Head of caudate nucleus (tissue), 42 donors: ENCODE measurements at places on chromosomes 4 and X.
A peak's percentile ranks its signal among the peaks of the same experiment; 100 is the strongest.

GRCh38 chr4:172245516-172245915 is 432.3 kb downstream of the GALNTL6 start:
- DNase-seq = no peak

DNA sequence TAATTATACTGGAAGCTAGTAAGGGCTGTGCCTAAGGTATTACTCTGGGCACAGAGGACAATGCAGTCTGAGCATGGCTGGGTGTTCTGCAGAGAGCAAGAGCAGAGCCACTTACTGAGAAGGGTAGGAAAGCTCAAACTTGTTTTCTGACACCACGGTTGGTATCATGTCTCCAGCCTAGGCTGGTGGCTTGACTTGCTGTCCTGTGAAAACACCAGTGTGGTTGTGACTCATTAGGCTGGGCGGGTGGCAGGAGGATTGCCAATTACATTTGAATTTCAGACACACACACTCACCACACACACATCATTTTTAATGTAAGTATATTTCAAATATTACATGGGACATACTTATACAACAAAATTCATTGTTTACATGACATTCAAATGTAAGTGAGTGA is 19.7 kb upstream of the MTM1 start:
- no peak for DNase-seq

- DNase-seq = no peak
Measured at GRCh38 chr4:41866799-41867677, 68.2 kb upstream of the TMEM33 start.

- DNase-seq = no peak
Measured at GRCh38 chr4:138666366-138666765, 349.2 kb upstream of the NOCT start.

DNA sequence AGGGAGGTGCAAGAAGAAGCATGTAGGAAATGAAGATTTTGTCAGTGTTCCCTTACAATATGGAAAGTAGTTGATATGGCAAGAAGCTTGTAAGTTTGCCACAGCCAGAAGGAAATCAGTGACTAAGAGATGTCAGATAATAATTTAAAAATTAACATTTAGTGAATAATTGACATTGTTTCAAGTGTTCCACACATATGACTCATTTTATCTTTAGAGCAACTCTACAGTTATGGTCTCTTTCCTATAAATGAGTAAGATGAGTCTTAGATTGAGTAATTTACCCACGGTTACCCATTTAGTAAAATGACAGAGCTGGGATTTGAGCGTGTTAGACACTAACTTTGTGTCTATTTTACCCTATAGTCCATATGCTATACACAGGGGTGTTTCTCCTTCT is 300.3 kb upstream of the IRS4 start:
- no peak for DNase-seq

- peak; percentile 29 for DNase-seq
Measured at GRCh38 chr4:84498935-84499623, at the start of gene NKX6-1. Gene NKX6-1 (minus strand): TSS chr4:84499292. CDS start chr4:84498228, 1,064 bp downstream.

GRCh38 chr4:109916027-109916409 is 3.3 kb downstream of the EGF start:
- DNase-seq = no peak

- DNase-seq = peak; percentile 39
Measured at GRCh38 chr4:143377611-143378099, 41.0 kb downstream of the GAB1 start.

- no peak for DNase-seq
Measured at GRCh38 chrX:82734140-82734539, 774.0 kb upstream of the POU3F4 start.

GRCh38 chr4:183837222-183837621 is 67.9 kb upstream of the STOX2 start:
- no peak for DNase-seq

DNA sequence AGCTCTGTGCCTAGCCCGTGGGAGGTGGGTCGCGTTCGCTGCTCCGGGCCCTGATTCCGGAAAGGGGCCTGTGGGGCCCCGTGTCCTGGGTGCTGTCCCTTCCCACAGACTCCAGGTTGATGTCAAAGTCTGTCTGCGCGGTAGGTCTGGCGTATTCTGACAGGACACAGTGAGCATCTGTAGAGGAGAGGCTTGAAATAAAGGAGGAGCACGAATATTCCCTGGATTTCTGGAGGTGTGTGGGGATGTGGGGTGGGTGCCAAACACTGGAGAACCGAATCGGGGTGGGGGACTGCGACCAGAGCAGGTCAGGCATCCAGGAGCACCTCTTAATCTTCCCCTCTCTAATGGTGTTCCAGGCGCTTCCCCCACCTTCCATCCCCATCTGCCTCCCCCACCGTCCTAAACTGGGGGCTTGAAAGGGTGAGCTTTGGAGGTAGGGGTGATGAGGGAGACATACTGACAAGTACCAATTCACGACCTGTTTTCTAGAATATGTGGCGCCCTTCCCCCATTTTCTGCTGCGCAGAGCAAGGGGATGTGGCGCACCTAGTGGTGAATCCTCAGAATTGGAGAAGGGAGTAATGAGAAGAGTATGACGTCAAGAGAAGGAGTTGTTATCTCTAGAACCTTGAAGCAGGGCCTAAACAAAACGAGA is 877 bp downstream of the GPRASP1 start:
- peak; percentile 41 for DNase-seq

DNA sequence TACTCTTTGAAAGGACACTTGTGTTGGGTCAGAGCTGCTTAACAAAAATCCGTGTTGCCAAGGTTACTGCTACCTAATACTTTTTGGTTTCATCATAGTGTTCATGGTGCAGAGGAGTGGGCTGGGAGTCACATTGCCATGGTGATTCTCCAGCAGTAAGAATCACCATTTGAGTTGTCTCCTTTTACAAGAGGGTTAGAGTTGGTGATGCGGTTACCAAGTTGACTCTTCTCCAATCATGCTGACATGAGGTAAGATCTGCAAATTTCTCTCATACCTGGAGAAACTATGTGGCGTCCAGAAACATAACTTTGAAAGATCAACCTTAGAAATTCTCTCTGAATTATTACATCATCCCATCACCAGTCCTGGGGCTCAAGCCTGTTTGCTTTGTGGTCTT is 242.9 kb upstream of the CNKSR2 start:
- no peak for DNase-seq

GRCh38 chrX:120367402-120368109 is 5.7 kb downstream of the ATP1B4 start:
- DNase-seq = no peak

- peak; percentile 27 for DNase-seq
Measured at GRCh38 chr4:13920901-13921300, 293.4 kb upstream of the BOD1L1 start.

- no peak for DNase-seq
Measured at GRCh38 chr4:41483771-41484170, 54.2 kb upstream of the LIMCH1 start.

- no peak for DNase-seq
Measured at GRCh38 chr4:136505020-136505419, 1027.3 kb downstream of the PCDH18 start.

- DNase-seq = no peak
Measured at GRCh38 chr4:183636923-183637322, 22.1 kb downstream of the RWDD4 start.

- no peak for DNase-seq
Measured at GRCh38 chr4:147730333-147730732, 1.6 kb upstream of the ARHGAP10 start.

DNA sequence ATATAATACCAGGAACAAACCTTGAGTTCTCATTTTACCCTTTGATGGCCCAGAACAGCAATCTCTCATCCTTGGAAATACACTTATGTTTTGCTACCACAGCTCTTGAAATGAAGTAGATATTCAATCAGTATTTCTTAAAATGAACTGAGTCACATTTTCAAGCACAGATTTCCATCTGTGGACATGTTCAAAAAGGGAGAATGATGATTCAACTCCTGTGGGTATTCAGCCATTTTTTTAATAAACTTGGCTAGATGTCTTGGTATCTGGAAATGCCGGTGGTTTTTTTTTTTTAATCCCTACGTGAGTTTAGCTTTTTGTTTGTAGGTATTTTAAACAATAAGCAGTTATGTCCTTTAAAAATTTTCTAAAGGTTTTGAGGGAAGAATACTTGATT is 64.2 kb upstream of the TRPC5OS start:
- no peak for DNase-seq

- no peak for DNase-seq
Measured at GRCh38 chr4:124483048-124483906, 229.3 kb downstream of the ANKRD50 start.

GRCh38 chr4:148944839-148945219 is 502.6 kb upstream of the NR3C2 start:
- no peak for DNase-seq

GRCh38 chr4:186593587-186593973 is 38.2 kb upstream of the MTNR1A start:
- no peak for DNase-seq

- DNase-seq = no peak
Measured at GRCh38 chr4:39825741-39826231, 127.8 kb downstream of the UBE2K start.

DNA sequence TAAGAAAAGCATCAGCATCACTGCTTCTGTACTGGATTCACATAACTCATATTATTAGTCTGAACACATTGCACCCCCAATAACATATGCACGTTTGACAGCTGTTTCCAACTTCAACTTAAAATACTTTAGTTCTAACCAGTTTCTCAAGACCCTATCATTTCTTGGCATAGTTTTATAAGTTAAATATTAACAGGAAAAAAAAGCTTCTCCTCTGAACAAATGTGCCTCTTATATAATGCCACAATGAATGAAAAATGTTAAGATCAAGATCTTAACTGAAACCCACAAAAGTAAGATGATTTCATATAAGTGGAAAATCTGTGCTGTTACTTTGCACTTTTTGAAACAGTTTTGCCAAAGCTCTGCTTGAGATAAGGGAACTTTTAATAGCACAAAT is 652.8 kb upstream of the FAM241A start:
- DNase-seq = no peak

GRCh38 chrX:102580891-102581290 is 18.4 kb upstream of the ARMCX5 start:
- DNase-seq = no peak

GRCh38 chr4:127856813-127857447 is 23.8 kb upstream of the PLK4 start:
- DNase-seq = no peak

DNA sequence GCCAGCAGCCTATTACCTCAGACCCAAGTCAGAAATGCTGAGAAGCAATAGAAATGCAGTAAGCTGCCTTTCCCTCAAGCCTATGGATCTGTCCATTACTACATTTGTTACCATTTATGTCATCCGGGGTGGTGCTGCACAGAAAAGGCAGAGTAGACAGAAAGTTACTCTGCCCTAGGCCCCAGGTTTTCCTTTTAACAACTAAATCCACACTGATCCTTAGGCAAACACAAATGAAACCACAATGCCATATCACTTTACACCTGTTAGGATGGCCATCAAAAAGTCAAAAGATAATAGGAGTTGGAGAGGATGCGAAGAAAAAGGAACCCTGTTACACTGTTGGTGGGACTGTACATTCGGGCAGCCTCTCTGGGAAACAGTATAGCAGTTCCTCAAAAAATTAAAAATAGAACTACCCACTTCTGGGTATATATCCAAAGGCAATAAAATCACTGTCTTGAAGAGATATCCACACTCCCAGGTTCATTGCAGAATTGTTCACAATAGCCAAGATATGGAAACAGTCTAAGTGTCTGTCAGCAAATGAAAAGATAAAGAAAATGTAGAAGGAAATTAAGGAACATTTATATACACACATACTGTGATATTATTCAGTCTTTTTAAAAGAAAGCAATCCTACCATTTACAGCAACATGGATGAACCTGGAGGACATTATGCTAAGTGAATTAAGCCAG is 186.3 kb downstream of the NWD2 start:
- DNase-seq = no peak

GRCh38 chr4:108036213-108036612 is 46.5 kb downstream of the HADH start:
- no peak for DNase-seq

GRCh38 chr4:143356493-143356892 is 19.8 kb downstream of the GAB1 start:
- DNase-seq = no peak

DNA sequence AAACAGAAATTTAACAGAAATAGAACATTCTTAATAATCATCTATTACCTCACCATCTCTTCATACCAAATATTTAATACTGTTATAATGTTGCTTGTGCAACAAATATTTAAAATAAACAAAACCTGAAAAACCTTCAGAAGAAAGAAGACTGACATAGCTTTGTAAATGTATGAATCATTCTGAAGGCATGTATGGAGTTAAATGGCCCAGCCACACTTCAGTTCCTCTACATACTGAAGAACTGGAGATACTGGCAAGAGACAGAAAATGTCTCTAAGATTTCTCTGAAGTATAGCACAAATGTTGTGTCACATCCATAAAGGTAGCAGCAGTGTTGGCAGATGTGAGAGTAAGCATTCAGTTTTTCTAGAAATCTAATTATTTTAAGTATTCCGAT is 275.3 kb upstream of the FGF13 start:
- DNase-seq = no peak
